ENCODE measurements at places on chromosomes 13 and 19.

DNA sequence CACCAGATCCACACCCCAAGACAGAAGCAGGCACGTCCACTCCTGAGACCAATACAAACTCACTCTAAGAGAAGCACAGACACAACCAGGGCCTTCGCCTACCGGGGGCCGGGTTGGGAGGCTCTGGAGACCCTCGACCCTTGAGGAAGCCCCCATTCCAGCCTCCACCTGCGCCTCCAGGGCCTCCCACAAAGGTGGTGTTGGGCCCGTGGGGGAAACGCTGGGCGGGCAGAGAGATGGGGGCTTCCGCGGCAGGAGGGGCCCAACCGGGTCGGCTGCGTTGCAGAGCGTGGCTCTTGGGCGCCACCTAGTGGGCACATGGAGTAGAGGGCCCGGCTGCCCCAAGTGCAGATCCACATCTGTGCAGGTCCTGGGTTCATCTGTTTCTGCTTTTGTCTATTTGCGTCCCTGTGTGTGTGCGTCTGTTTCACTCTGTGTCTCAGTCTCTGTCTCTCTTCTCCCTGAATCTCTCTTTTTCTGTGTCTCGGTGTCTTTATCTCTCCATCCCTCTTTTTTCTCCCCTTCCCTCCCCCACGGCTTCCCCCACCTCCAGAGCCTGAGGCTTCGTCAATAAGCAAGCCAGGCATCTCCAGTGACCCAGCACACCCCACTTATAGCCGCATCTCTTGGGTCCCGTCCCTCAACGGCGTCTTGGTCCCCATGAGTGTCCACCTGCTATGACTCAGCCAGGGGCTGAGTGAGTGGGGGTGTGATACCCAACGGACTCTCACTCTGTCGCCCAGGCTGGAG, 10.5 kb upstream of the TINCR start:
- peak; percentile 28 for DNase-seq

GRCh38 chr19:46907880-46908279, 47.1 kb downstream of the ARHGAP35 start:
- no peak for DNase-seq

DNA sequence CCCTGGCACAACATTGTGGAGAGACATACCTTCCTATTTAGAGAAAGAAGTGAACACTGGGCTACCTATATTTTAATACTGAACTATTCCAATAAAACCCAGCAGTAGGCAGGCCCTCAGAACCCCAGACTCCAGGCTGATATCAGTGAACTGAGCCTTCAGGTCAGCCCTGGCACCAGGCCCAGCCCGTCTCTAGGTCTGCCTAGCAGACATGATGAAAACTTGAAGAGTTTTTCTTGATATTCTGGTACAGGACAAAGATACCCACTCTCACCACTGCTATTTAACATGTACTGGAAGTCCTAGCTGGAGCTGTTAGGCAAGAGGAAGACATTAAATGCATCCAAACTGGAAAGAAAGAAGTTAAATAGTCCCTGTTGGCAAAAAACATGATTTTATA, 396.6 kb upstream of the SPRY2 start:
- DNase-seq: no peak

- no peak for DNase-seq
Measured at GRCh38 chr13:25587326-25587980, 215.7 kb downstream of the ATP8A2 start.

DNA sequence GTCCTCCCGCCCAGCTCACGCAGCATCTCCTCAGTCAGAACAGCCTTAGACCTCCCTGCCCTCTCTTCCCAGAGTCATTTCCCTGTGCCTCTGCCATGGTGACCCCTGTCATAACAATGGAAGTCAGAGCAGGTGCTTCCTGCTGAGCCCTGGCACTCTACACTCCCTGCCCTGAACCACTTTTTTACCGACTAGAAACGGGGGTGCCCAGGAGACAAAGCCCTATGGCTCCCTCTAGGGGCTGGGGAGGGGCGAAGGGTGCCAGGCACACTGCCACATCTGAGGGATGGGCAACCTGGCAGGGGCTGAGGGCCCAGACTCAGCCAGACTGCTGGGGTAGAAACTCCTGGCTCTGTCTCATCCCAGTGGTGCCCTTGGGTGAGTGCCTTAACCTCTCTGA, 16.4 kb downstream of the ZNF574 start:
- no peak for DNase-seq

DNA sequence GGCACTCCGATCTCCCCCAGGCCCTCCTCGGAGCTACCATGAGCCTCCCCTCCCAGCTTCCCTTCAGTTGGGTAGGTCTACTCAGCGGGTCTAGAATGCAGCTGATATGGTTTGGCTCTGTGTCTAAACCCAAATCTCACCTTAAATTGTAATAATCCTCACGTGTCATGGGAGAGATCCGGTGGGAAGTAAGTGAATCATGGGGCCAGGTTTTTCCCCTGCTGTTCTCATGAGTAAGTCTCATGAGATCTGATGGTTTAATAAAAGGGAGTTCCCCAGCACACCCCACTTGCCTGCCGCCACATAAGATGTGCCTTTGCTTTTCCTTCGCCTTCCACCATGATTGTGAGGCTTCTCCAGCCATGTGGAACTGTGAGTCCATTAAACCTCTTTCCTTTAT, 14.5 kb upstream of the DOCK9 start:
- DNase-seq: no peak

DNA sequence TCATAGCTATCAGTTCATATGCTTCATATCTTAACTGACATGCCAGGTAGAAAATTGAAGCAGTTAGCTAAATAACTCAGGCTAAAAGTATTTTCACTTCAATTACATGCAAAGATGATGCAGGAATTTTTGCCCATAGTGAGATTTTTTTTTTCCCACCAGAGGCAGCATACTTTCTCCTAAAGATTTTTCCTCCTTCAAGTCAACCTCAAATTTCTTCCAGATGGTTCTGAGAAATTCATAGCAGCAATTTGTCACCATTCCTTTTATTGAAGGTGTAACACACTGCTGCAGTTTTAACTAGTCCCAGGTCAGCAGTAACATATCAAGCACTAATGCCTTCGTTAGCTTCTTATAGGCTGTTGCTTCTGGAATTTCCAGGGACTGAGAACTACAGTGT, 141.9 kb downstream of the SUCLA2 start:
- no peak for DNase-seq

Data from stimulated activated CD4-positive, alpha-beta T cell treated with anti-CD3 and anti-CD28 coated beads, Interleukin-15, amount 100 ng/mL, for 48 hours (primary cell).